ENCODE measurements at places on chromosomes 3 and 15.

DNA sequence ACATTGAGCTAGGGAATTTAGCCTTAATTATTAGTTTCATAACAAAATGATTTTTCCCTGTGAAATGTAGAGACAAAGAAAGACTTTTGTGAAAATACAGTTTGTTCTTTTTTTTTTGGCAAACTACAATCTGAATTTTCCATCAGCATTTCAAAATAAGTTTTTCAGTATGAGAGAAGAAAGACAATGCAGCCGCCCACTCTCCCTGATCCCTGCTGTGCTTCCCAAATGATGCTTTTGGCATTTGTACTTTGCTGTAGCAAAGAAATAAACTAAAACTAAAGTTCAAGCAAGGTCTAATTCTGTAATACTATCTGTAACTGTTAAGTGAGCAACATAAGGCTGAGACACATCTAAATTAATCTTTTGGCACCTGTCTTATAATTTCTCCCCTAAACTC lies 782.2 kb downstream of the VGLL3 start:
- DNase-seq: no peak

DNA sequence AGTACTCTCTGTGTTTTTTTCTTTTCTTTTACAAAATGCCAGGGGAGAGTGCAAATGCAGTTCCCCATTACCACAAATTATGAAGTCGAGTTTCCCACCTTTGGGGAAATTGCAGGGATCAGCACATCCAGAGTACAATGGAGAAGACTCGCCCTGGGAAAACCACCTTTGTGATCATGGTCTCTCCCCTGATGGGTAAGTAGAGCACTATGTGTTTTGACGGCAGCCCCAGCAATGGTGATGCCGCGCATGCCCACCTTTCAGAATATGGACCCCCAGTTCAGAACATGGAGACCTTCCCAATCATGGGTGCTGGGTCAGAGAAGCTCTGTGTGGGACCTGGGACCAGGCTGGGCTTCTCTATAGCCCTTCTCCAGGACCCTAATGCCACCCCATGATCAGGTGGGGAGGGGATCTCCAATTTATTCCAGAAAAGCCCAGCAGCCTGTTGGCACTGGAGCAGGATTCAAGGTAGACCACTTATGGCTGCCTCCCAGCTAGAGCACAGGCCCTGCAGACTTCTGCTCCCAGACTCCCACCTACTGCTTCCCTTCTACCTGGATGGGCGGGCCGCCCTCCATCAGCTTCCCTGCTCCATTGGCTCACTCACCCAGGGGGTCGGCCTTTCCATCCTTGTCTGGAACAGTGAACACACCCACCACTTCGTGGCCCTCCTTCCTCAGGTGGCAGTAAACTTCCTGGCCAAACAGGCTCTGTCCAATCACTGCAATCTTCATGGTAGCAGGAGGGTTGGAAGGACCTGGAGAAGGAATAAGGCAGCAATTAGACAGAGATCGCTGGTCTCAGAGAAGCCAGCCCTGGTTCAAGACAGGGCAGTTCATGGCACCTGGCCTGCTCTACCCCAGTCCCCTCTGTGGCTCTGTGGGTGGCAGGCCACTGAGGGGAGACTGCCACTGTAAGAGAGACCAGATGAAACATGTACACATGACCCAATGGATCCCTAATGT lies 19.9 kb downstream of the ALDH1L1 start:
- DNase-seq: no peak

DNA sequence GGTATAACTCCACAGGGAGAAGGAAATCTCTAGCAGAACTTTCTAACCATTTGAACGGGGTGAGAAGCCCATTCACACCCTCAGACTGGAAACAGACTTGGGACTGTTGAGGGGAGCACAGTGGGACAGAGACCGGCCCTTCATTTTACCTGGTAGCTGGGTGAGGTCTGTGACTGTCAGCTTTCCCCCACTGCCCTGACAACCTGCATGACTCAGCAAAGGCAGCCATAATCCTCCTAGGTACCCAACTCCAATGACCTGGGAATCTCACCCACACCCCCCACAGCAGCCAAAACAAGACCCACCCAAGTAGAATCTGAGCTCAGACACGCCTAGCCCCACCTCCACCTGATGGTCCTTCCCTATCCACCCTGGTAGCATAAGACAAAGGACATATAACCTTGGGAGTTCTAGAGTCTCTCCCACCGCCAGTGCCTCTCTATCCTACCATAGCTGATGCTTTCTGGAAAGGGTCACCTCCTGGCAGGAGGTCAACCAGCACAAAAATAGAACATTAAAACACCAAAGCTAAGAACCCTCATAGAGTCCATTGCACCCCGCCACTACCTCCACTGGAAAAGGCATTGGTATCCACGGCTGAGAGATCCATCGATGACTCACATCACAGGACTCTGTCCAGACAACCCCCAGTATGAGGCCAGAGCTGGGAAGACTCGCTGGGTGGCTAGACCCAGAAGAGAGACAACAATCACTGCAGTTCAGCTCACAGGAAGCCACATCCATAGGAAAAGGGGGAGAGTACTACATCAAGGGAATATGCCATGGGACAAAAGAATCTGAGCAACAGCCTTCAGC lies 28.0 kb downstream of the SENP7 start:
- DNase-seq: no peak

DNA sequence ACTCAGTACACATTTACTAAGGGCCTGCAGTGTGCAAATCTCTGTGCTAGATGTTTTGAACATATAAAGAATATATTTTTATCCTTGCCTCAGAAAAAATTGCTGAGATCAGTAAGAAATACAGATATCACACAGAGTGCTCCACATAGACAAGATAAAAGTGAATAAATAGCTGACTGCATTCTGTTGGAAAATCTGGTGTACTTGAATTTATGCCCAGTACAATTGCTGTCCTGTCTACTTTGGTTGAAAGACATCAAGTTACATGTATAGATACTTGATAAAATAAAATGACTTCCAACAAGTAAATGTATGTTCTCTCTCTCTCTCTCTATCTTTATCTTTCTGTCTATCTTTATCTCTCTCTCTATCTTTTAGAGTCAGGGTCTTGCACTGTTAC lies 381.2 kb upstream of the CBLB start:
- DNase-seq: no peak

GRCh38 chr3:187958432-187959003 lies 195.4 kb upstream of the LPP start:
- DNase-seq: peak; percentile 40

DNA sequence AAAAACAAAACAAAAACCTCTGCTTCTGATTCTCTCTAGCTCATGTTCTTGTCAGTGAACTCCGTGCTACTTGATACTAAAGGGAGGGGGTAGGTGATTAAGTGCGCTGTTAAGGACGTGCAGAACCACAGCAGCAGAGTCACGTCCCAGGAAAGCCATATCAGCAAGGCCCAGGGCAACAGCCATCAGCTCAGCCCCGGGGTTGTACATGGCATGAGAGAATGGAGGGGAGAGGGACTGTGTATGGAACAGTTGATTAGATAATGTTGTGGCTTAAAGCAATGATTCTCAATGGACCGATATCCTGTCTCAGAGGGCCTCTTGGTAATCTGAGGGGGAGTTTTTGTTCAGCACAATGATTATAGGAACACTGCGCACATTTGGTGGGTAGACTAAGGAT lies 27.6 kb downstream of the C2CD4A start:
- DNase-seq: no peak

DNA sequence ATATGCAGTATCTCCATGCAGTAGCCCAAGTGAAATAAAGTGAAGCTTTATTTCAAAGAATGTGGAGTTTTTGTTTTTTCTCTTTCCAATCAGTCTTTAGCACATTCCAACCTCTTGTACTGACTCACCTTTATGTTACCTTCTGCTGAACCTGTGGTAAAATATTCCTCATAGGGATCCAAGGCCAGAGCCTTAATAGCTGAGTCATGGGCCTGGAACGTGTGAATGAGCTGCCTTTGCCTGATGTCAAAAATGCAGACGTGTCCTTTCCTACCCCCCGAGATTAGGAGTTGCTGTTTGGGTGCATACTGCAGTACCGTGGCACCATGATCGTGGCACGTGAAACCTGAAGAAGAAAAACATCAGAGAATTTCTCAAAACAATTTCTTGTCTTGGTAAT lies 108.5 kb downstream of the GLDN start:
- DNase-seq: no peak

DNA sequence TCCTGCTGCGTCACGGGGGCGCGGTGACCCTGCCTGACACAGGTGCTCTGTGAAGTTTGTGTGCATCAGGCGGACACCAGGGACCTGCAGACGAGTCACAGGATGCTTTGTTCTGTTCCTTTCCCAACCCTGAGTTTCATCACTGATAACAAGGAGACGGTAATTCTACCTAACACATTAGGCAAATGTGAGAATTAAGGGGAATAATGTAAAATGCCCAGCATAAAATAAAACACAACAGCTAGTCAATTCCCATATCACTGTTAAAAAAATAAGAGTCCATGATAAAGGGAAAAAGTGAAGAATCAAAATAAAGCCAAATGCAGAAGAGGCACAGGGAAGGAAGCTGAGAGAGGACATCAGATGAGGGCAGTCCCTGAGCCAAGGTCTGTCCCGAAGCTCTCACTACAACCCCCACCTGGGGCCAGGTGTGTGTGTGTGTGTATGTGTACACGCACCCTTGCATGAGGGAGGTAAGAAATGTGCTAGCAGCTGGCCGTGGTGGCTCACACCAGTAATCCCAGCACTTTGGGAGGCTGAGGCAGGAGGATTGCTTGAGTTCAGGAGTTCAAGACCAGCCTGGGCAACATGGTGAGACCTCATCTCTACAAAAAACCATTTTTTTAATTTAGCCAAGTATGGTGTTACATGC lies 27.5 kb downstream of the PLA2G4D start:
- no peak for DNase-seq

- DNase-seq: peak; percentile 18
Observed at GRCh38 chr3:30012941-30013543, 593.4 kb upstream of the TGFBR2 start.

DNA sequence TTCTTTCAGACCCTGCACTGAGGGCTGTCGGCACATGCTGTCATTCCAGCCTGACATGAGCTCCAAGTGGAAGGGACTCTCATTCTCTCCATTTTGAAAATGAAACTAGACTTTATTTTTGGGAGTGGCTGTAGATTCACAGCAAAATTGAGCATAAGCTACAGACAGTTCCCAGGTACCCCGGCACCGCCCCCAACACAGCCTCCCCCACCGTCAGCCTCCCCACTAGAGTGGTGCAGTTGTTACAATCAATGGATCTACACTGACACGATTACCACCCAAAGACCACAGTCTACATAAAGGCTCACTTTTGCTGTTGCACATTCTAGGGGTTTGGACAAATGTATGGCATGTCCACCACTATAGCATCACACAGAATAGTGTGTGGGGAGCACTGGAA lies 29.5 kb upstream of the FGD5 start:
- no peak for DNase-seq

GRCh38 chr3:12400616-12401194 lies 83.6 kb upstream of the TSEN2 start:
- DNase-seq: no peak

DNA sequence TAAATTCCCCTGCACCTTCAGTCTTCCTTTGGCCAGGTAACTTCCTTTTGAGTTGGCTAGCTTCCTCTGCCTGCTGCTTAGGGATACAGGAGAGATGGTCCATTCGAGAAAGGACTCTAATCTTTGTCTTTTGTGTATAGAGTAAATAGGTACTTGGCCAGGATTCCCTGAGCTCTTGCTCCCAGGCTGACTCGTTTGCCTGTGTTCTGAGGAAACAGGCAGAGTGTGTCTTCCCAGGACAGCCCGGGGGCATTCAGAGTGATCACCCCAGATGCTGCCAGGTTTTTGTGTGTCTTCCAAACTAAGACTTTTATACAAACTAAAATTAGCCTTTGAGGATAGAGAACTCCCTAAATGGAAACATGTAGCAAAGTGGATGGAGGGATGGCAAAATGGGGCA lies 39.5 kb downstream of the TMEM108 start:
- no peak for DNase-seq

DNA sequence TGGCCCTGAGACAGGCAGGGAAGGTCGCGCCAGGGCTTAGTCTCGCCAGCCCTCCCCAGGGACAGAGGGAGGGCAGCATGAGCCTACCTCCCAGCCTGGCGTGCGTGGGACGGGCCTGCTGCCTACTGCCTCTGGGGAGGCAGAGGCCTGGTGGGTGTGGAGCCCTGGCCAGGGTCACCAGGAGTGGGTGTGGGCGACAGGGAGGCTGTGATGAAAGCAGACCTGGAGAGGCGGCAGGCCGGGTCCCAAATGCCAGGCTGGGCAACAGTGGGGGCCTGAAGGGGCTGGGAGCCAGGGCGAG lies 33.1 kb downstream of the PLXNA1 start:
- no peak for DNase-seq

DNA sequence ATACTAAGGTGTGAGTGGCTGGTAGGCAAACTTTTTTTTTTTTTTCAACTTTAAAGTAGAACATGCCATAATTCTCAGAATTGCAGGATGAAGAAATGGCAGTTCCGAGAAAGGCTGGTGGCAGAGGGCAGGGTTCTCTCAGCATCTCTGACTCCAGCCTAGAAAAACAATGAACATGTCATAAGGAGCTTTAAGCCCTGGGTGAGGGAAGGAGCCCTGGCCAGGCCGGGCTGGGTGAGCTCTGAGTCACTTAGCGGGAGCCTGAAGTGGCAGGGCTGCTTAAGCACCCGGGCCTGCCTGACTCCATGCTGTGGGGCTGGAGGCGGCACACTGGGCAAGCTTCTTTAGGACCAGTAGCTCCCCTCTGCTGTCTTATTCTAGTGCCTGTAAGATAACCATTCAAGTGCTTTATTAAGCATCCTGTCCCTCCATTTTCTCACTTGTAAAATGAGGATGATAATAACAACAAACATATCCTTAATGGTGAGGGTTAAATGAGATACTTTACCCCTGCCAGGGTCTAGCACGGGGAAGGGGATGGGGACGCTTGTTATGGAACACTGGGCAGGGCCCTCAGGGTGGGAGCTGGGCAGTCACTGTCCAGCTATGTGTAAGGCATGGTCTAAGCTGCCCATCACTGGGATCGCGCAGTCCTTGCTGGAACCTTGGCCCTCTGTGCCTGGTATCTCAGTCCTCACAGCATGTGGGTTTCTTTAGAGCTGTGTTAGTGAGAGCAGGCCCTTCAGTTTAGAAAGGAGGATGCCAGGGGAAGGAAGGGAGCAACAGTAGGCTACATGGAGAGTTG lies 18.4 kb downstream of the SMAD6 start:
- DNase-seq: no peak

DNA sequence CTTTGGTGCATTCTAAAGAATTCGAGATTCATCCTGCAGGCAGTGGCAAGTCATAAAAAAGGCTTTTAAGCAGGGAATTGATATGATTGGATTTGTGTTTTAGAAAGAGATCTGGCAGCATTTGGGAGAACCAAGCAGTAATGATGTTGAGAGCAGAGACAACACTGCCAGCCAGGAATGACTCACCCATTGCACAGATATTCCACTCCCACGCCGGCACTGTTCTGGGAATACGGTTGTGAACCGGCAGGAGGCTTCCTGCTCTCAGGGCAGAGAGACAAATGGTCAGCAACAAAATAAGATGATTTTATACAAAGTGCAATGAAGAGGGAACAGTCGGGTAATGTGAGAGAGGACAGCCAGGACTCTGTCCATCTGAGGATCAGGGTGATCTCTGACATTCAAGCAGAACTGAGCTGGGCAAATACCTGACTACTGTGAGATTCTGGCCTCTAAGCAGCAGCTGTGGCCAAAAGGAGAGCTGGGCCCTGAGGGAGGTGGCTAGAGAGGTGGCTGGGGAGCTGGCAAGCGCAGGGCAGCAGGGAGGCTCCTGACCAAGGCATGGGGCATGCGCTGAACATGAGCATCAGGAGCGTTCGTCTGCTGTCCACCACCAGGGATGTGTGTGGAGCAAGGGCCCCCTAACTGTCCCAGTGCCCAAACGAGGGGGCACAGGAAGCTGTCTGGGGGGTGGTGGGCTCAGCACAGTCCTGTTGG lies 56.1 kb upstream of the PLXNA1 start:
- no peak for DNase-seq
